ENCODE measurements at places on chromosomes 5 and 9.

- DNase-seq: no peak
These were observed 482.6 kb downstream of the DMAC1 start for GRCh38 chr9:7316967-7317366.

DNA sequence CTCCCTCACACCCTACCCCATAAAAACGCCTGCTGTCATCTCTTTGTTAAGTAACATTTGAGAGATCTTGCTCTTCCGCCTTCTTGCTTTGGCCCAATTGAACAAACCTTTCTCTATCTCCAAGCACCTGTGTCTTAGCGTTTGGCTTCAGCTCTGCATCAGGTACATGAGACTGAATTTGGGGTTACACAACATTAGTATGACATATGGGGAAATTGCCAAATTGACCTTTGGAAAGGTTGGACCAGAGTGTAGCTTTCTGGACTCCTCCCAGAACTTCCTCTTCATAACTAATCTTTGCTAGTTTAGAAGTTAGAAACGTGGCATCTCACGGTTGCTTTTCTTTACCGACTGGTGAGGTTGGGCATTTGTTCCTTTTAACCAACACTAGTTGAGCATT is 3.5 kb upstream of the EXOSC3 start:
- DNase-seq: no peak

GRCh38 chr5:88671505-88672499 is 211.2 kb downstream of the MEF2C start:
- DNase-seq: no peak

GRCh38 chr5:110017854-110018253 is 328.1 kb downstream of the MAN2A1 start:
- no peak for DNase-seq
